ENCODE measurements at places on chromosomes 12 and 14.

GRCh38 chr12:76711241-76711640 lies 52.7 kb upstream of the ZDHHC17 start:
- DNase-seq, result no peak

DNA sequence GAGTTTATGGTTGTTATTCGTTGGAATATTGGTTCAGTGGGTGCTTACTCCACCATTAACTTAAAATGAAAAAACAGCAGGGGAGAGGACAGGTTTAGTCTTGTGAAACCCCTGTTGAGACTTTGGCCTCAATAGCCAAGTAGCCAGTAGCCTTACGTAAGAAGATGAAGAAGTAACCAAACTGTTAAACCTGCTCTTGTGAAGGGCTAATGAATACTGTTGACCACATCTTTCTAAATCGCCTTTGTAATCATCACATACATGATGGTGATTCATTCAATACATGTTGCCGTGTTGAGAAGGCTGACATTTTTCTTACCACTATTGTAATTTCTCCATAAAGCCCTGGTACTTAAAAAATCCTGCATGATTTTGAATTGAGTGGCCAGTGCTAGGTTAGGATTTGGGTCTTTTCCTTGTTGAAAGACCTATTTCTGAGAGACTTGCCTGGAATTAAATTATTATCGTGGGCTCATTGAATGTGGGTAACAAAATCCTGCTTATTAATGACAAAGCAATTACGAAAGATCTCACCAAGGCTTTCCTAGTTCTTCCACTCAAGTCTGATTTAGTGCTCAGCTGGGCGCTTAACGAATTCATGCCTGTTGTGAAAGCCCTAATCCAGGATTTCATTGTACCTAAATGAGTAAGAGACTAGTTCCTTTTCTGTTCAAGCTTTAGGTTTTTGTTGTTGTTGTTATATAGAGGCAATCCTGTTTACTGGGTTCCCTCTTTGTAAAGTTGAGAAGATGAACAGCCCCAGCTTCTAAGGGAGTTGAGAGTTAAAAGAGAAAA lies 333.1 kb downstream of the FUT8 start:
- DNase-seq, result no peak

GRCh38 chr12:29133181-29133580 lies 15.9 kb upstream of the FAR2 start:
- DNase-seq, result no peak

DNA sequence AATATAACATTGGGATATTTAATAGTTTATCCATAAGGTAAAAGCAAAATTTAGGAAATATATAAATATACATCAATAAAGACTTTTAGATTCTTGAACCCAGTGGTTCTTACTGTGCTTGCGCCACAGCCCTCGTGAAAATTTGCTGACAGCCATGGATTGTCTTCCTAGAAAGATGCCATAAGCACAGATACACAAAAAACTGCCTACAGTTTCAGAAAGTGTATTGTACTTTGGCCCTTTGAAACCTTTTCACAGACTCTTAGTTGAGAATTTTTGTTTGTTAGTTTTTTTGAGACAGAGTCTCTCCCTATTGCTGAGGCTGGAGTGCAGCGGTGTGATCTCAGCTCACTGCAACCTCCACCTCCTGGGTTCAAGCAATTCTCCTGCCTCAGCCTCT lies 28.1 kb downstream of the DEPDC4 start:
- DNase-seq, result no peak

- no peak for DNase-seq
Measured at GRCh38 chr14:68033336-68033932, 213.9 kb downstream of the RAD51B start.

GRCh38 chr14:89373185-89373584 lies 43.8 kb downstream of the FOXN3 start:
- DNase-seq, result no peak

- no peak for DNase-seq
Measured at GRCh38 chr14:85093631-85094330, 436.2 kb upstream of the FLRT2 start.

- DNase-seq, result no peak
Measured at GRCh38 chr12:130641533-130642184, 74.4 kb downstream of the RIMBP2 start.

DNA sequence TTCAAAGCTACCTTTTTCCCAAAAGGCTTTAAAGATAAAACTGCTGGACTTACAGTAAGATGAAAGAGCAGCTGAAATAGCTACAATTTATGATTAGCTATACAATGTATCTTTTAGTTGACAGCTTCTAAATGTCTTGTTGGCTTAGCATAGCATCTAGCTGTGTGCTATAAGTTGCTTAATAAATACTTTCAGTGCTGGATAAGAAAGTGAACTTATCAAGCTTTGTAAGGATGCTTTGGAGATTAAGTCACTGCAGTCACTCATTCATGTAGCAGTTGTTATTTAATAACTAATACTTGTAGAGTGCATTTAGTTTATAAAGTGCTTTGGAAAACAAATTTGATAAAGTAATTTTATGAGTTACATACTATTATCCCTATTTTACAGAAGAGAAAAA lies 14.6 kb downstream of the CFAP54 start:
- DNase-seq, result no peak
